ENCODE measurements at places on chromosomes 6 and 20.

DNA sequence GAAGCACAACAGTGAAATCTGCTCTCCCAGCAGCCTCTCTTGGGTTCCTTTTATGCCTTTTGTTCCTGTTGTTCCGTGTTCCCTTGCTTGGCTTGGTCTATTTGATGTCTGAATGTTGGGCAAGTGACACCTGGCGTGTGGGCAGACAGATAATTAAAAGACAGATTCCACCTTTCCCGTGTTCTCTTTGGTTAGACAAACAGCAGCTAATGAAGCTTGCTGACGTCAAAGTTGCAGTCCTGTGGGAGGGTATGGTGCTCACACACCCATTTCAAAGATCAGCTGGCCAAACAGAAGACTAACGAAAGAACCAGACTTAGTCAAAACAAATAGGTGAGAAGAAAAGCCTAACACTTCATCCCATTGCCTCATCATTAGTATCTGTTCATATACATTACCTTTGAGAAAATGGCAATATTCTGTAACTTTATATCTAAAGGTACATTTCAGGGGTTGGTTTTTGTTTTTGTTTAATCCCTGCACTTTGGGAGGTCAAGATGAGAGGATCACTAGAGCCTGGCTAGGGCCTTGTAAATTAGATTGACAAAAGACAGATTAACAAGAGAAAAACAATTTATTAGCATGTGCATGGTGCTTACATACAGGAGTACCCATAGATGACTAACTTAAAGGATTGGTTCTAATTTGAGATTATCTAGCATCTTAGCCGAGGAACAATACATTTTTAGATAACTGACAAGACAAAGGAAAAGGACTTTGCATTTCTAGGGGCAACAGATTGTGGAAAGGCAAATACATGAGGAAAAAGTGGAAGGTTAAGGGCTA is 48.9 kb upstream of the TNFRSF21 start:
- no peak for DNase-seq

GRCh38 chr20:62220666-62221568 is 839 bp upstream of the HRH3 start:
- DNase-seq, result no peak

GRCh38 chr6:10763006-10763405 is 15.4 kb downstream of the TMEM14B start:
- DNase-seq, result no peak

DNA sequence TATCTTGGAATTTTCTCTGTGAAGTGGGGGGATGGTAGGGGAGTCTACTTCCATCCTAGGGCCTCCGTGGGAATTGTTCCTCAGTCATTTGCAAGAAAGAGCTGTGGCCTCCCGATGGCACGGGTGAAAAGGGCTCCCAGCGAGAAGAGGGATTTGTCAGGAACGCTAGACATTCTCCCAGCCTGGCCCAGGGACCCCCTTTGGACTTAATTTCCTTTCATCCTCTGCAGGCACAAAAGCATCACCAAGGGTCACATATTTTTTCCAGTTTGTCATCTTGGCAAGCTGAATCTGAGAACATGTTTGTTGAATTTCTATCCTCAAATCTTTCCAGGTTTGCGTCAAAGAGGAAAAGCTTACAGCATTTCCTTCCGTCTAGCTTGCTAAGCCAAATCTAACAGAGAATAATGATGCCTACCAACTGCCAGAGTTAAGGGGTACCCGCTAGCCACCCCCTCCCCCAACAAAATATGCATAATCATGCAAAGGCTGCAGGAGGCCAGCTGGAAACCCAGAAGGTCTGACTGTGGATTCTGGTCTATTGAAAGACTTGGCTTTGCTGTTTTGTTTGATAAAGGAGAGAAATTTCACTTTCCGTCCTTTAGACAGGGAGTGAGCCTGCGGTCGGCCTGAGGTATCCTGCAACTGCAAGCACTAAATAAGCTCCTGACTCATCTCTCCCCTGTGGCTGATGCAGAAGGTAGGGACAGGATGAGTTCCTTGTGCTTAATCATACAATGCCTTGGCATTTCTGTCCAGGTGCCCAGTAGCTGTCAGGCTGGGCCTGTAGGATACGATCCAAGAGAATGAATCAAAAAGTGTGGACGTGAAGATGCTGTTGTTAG is 23.1 kb downstream of the PSMG4 start:
- DNase-seq, result peak; percentile 91

- peak; percentile 77 for DNase-seq
These were observed 50.0 kb upstream of the EZR start for GRCh38 chr6:158868890-158869825.

GRCh38 chr6:121823437-121823851 is 388.0 kb downstream of the GJA1 start:
- DNase-seq, result peak; percentile 89

GRCh38 chr20:62755817-62756724 is 40.2 kb upstream of the MRGBP start:
- no peak for DNase-seq

DNA sequence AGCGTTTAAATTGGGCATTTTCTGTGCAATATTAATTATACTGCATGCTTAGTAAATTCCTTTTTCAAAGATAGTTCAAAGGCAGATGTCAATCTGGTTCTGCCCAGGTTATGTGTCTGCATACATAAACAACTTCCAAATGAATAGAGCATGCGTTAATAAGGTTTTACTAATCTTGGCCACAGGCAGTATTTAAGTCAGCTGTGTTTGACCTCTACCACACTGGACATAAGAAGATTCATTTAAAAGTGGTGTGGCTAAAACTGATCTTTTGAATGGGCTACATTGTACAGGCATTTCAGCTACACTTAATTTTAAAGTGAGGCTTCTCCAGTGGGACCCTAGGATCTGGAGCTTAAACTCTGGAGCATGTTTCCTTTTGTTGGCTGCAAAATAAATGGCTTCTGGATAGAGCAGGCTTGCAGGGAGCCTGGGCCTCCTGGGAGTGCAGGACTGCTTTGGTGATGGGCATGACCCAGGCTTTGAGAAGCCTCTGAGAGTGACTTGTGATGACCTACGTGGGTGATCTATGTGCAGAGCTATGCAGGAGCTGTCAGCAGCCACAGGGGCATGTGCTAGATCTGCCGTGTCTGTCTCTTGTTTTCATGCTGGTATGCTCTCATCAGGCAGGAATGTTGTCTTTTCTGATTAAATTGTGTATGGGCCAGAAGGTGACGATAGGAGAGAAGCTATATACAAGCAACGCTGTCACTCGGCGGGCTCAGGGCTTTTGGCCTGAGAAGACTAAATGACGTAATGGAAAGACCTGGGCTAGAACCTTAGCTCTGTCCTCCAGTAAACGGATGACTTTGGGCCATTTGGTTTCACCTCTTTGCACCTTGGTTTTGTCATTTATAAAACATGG is 331.2 kb downstream of the QKI start:
- peak; percentile 90 for DNase-seq

GRCh38 chr6:116872771-116873170 is 4.3 kb upstream of the RFX6 start:
- DNase-seq, result no peak

DNA sequence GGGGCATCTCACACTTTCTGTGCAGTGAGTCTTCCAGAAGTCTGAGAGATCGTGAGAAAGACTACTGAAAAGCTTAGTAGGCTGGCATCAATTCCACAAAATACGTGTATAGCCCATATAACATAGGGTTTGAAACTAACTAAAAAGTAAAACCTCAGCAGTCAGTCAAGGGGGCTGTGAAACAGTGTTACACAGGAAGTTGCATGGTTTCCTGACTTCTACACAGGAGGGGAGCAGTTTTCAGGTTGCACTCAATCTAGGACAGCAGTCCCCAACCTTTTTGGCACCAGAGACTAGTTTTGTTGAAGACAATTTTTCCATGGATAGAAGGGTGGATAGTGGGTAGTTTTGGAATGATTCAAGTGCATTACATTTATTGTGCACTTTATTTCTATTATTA is 4.7 kb upstream of the LY86 start:
- DNase-seq, result no peak

GRCh38 chr6:102023977-102024657 is 630.6 kb downstream of the GRIK2 start:
- no peak for DNase-seq

- no peak for DNase-seq
These were observed 62.4 kb downstream of the DST start for GRCh38 chr6:56580271-56580670.

- DNase-seq, result no peak
These were observed 177.4 kb upstream of the THEMIS start for GRCh38 chr6:128078276-128078675.

DNA sequence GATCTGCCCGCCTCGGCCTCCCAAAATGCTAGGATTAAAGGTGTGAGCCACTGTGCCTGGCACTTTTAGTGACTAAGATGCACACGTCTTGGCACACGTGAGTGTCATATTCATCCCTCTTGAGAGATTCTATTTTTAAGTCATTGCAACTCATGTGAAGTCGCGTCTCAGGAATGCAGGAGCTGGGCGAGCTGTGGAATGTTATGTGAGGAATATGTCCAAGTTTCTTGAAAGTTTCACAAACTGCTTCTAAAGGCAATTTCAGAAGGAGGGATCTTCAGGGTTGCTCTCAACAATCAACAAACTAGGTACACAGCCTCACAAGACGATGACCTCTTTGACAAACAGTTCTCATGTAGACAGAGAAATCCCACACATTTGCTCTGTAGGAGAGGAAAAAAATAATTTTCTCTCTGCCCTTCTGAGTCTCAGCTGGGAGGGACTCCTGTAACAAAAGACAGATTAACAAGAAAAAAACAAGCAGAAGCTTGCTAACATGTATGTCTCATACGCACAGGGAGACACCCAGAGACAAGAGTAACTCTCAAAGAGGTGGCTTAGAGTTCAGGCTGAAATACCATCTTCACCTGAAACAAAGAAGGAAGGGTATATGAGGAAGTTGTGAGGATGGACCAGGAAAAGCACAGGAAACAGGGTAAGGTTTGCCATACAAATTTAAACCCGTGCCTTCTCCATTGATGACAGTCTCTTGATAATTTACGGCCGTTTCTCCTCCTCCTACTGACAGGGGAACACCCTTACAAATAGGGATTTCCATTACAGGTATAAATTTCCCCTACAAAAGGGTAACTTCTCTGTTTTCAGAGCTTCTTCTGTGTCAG is 45.3 kb upstream of the FAM50B start:
- DNase-seq, result peak; percentile 98

DNA sequence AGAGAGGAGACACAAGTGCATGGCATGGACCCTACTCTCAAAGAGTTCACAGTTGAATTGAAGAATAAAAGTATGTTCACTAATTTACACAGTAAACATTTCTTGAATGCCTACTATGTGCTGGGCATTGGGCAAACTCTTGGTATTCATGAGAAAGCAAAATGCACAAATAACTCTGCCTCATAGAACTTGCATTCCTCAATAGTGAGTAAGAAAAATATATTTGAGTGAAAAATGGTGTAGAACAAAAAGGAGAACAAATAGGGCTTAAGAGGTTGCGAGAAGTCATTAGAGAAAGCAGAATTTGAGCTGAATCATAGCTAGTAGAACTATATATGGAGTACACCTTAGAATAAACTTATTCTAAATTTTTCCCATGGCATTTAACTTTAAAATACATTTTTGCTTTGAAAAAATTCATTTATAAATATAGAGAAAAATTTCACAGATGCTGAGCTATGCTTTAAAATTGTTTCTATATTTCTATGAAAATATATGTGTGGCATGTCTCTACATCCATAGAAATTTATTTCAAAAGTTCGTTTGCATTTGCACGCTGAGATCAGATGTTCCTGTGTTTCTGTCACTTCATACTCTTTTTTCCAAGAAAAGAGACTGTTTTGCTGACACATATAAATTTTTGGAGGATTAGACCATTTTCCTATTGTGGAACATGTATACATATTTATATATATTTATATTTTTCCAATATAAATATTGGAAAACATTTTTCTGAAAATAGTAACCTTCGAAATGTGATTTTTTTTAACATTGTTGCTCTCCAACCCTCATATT is 236.1 kb downstream of the KCNQ5 start:
- peak; percentile 43 for DNase-seq

DNA sequence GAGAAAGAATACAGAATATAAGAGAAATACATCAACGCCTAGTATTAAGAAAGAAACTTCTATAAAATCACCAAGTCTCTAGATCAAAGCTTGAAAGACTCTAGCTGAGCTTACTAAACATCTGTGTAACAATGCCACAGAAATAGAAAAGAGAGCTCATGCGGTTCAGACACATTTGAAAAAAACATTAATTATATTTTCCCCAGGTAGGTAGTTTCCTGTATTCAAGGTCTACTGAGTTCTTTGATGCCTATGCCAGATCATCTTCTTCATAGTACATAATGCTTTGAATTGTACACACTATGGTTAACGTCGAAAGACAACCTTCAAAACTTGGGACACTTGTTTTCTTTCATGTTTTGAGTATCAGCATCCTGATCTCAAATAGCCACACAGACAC is 11.3 kb downstream of the MOXD1 start:
- no peak for DNase-seq

DNA sequence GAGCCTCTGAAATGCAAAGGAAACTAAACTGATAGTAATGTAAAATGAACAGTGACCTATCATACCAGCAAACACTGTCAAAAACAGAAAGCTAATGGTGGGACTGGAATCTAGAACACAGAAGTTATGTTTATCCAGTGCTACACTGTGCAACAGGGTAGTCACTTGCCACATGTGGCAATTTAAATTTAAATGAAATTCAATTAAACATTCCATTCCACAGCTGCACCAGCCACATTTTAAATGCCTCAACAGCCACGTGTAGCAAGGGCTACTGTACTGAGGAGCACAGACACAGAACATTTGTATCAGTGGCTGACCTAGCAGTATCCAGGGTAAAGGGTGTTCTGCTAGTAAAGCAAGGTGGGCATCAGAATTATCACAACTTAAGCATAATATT is 5.6 kb upstream of the POLR1H start:
- no peak for DNase-seq

- peak; percentile 86 for DNase-seq
These were observed 97.2 kb upstream of the MAP7 start for GRCh38 chr6:136647363-136647852.

- DNase-seq, result no peak
These were observed 404.1 kb downstream of the LMBRD1 start for GRCh38 chr6:69392745-69393144.
